ENCODE measurements at places on chromosomes 7 and 10.
A peak's percentile ranks its signal among the peaks of the same experiment; 100 is the strongest.

DNA sequence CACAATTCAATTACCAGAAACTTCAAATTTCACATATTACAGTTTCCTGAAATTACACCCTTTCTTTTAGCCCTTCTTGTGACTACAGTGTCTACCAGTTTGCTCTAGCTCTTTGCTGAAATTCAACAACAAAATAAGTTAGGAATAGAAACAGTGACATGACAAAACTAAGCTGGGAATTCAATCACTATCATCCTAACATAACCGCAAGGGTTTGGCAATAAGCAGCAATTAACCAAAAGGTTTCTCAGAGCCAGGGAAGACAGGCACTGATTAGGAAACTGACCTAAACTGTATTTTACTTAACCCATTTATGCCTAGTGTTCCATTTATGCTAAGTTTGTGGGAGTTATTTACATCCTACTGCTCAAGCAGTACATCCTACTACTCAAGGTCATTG, 31.3 kb downstream of the HIBADH start:
- no peak for DNase-seq

DNA sequence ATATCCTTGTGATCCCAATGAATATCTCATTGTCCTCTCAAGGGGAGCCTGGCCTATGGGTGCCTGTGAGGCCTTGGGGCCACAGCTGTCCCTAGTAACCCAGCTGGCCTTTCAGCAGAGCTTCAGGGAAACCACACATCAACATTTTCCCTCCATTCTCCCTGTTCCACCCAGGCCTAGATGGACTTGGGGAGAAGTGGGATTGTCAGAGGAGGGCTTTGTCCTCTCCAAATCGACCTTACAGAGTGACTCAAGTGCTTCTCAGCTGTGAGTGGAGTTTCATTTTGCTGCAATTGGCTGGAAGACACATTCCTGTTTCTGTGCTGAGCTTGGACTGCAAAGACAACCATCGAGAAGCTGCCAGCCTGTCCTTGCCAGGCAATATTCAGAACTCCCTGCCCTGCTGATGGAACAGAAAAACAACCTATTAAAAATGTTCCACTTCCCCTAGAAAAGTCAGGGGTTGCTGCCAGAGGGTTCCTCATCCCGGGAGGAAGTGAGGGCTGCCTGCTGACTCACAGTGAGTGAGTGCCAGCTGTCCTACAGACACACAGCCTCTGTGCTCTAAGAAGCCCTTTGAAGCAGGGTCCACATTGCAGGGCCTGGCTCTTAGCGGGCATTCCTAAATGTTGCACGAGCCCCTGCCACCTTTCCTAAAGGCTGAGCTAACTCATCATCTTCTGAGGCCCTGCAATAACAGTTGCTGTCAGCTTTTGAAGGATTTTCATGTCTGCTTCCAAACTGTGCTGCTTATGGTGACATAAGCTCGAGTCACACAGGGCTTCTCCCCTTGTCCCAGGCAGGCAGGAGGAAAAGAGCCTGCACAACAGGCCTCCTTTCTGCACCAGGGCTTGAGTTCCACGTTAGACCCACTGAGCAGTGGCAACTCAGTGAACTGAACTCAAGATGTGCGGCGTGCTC, 20.5 kb downstream of the STRA8 start:
- DNase-seq = no peak

DNA sequence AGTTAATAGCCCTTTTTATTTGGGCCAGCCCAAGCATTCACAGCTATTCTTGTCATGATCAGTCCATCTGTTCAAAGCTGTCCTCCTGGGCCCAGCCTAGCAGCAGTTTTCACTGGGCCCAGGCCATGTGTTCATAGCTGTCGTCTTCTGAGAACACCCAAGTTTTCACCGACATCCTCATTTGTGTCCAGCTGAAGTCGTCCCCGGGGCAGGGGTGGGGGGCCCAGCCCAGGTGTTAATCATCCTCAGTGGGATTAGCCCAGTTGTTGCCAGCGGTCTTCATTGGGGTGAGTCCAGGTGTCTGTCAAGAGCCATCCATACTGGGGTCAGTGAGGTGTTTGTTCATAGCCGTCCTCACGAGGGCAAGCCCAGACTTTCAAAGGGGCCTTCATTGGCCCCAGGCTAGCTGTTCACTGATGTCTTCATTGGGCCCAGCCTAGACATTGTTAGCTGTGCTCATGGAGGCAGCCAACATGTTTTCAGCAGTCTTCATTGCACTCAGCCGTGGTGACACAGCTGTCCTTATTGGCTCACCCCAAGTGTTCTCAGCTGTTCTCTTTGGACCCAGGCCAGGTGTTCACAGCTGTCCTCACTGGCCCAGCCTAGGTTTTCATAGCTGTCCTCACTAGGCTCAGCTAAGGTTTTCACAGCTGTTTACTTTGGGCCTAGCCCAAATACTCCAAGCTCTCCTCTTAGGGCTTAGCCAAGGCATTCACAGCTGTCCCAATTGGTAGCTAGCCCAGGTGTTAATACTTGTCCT, 10.0 kb downstream of the FRG2B start:
- DNase-seq = no peak

GRCh38 chr10:115093776-115094408, 727 bp downstream of the ATRNL1 start:
- no peak for DNase-seq

DNA sequence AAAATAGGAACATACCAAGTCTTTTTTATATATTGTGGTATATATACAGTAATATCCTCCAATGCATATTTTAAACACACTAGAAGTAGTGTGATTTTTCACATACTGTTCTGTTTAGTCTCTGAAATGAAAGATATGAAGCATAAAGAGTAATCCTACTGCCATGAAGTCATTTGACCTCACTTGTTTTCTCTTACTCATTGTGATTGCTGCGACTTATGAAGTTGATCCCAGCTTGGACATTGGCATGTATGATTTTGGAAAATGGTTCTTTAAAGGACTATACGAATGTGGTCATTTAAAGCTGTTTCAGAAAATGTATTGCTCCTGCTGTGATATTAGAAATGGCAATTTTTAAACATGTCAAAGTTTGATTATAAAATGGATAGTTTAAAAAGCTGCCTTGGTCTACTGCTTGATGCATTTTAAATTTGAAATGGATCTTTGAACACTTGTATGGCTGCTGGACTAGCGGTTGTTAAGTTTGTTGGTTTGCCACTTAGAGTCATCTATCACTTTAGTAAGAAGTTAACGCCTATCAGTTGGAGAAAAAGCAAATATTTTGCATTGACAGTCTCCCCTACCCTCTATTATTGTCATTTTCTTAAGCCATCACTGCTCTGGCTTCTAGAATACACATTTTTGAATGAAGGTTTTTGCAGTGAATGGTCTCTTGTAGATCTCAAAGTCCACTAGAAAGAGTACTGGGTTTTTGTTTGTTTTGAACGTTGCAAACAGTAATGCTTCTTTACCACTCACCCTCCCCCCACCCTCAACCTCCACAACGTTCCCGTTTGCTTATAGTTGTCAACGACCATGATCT, 881 bp upstream of the PCGF5 start:
- no peak for DNase-seq

DNA sequence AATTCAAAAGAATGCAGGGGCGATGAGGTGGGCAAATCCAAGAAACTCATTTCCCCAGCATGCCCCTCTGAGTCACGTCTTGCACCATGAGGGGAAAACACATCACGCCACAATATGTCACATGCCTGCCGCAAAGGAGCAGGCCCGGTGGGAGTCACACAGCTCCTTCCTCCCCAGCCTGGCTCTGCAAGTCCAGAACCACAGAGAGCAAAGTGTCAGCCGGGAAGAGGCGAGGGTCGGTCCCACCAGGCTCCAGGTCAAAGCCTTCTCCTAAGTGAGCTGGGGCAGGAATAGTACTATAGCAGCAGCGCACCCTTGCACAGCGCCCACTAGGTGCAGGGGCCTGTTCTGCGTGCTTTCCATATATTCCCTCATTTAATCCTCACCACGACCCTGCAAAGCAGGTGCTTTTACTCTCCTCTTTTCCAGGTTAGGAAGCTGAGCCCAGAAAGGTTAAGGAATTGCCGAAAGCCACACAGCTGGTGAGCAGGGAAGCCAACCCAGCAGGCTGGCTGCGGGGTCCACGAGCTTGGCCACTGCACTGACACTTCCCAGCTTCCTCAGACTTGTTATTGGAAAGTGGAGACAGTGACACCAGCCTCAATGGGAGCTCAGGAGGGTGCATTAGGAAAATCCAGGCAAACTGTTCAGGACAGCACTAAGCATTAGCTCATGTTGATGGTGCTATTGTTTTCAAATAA, 94.0 kb upstream of the ZMIZ1 start:
- peak; percentile 40 for DNase-seq

GRCh38 chr7:51019191-51019844, 236.6 kb upstream of the GRB10 start:
- no peak for DNase-seq

Data from stimulated activated CD8-positive, alpha-beta memory T cell treated with anti-CD3 and anti-CD28 coated beads, Interleukin-7, amount 100 ng/mL, for 1 hour (primary cell).